HS-27A (cell line): ENCODE measurements at places on chromosomes 6 and 20.
A peak's percentile ranks its signal among the peaks of the same experiment; 100 is the strongest.

GRCh38 chr6:152529369-152529768, 107.8 kb downstream of the SYNE1 start:
- DNase-seq, result no peak

DNA sequence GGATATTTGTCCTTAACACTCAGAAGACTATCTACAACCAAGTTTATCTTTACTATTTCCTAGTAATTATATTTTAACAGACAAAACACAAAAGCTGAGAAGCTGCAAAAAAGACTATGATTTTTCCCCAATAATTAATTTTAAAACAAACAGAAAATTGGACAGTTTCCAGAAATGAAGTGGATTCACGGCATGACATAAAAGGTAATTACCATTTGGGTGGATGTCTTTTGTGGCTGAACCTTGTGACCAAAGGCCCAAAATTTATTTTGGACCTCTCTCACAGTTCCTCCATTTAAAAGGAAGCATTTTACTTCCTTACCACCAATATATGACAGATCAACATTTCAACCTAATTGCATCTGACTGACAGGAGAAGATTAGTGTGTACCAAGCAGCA, 90.2 kb downstream of the GMDS start:
- DNase-seq, result no peak

DNA sequence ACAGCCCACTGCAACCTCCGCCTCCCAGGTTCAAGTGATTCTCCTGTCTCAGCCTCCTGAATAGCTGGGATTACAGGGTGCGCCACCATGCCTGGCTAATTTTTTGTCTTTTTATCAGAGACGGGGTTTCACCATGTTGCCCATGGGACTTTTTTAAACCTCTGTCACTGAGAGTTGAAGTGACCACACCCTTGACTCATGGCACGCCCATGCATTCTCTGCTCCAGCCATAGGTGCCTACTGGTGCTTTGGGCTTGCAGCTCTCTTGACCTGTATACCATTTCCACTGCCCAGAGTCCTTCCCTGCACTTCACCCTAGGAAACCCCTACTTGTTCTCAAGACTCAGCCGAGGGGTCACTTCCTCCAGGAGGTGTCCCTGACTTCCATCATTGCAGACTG, 2.4 kb upstream of the SCRT2 start:
- DNase-seq, result no peak

GRCh38 chr6:7166410-7167293, 58.9 kb downstream of the RREB1 start:
- no peak for DNase-seq

- DNase-seq, result no peak
Measured at GRCh38 chr20:25452333-25452732, 44.9 kb downstream of the GINS1 start.

- DNase-seq, result no peak
Measured at GRCh38 chr6:215335-216034, 76.8 kb upstream of the DUSP22 start.

- no peak for DNase-seq
Measured at GRCh38 chr20:35431621-35432429, 6.2 kb downstream of the GDF5 start.

GRCh38 chr6:14010275-14010674, 85.5 kb downstream of the RNF182 start:
- DNase-seq, result no peak

GRCh38 chr6:134714679-134715078, 235.2 kb downstream of the ALDH8A1 start:
- no peak for DNase-seq

DNA sequence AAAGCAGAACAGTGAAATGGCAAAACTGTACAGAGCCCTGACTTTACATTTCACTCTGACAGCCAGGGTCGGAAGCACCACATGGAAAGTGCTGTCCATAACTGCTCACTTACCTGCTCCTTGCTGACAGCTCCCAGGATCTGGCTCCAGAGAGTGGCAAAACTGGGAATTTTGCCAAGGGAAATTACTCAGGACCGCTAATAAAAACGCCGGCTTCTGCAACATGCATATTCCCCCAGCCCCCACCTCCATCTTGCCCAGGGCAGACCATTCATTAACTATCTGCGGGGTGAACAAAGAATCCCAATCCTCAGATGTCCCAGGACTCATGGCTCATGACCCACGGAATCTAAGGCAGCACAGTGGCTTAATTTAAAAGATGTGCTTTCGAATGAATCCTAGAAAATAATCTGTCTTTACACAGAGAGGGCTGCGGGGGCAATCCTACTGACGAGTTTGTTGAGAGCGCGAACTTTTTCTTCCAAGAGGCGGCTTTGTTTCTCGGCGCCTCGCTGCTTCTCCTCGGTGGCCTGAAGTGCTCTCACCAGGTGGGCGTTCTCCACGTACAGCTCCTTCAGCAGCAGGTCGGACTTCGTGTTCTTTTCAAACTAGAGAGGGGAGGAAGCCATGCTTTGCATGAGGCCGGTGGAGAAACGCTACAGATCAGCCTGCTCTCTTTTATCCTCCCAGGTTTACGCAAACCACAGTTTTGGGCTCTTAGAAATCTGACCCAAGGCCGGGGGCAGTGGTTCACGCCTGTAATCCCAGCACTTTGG, 45.8 kb downstream of the GINS1 start:
- no peak for DNase-seq

DNA sequence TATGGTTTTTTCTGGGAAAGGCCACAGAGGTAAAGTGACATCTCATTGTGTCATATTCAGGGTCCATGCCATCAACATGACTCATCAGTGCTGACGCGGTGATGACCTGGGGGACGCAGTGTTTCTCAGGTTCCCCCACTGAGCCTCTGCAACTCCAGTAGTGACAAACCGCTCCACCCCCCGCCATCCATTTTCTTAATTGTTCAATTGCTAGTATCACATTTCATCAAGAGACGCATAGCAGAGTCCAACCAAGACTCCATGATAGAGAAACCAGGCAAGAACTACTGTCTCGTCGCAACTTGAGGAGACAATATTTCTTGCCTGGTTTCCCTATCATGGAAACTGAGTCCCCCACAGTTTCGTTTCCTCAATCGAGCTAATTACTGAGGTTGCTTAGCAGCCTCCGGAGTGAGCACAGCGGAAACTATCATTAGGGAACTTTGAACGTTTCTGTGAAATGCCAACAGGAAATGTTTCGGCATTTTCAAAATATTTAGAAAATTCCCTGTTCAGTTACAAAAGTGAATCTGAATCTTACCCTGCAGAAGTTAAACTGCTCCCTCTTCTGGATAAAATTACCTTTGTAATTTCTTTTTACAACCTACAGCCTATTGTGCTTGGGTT, 12.2 kb upstream of the SERPINB1 start:
- peak; percentile 41 for DNase-seq

- no peak for DNase-seq
Measured at GRCh38 chr6:127539272-127539671, 20.1 kb upstream of the MTCL3 start.

DNA sequence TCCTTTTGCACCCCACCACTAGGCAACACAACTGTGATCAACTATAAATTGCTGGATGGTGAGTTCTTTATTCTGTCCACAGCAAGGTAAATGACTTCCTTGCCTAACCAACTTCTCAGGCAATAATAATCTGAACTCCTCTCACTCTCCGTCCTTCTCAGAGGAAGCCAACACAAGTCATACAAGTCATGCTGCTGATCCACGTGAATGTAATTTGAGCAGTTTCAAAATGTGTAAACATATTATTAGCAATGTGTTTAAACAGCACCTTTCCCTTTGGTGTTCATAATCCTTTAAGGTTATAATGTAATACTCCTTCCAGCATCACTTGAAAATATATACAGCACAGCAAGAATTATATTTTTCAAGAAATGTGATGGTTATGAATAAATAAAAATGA, 127.9 kb downstream of the QRSL1 start:
- DNase-seq, result no peak

DNA sequence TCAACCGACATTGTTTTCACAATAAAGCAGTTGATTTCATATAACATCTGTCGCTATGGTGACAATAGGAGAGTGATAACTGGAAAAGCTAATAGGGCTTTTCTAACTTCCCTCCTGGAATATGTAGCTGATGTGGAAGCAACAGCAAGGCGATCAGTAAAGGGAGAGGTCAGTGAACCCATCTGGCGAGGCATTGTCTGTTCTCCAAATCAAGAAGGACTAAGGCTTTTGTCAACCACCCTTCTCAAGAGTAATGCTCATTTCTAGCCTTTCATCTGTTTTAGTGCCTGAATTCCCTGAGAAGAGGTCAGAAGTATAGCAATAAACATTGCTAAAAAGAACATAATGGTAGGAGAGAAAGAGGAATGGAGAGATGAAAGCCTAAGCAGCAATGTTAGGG, 201.3 kb downstream of the AKAP7 start:
- no peak for DNase-seq

DNA sequence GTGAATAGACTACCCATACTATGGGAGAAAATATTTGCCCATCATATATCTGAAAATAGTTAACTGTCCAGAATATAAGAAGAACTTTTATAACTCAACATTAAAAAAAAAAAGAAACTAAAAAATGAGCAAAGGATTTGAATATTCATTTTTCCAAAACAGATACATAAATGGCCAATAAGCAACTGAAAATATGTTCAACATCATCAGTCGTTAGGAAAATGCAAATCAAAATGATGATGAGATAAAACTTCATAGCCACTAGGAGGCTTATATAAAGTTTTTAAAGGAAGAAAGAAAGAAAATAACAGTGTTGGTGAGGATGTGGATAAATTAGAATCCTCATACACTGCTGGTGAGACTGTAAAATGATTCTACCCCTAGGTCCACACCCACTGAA, 32.6 kb upstream of the HMGN3 start:
- DNase-seq, result no peak

DNA sequence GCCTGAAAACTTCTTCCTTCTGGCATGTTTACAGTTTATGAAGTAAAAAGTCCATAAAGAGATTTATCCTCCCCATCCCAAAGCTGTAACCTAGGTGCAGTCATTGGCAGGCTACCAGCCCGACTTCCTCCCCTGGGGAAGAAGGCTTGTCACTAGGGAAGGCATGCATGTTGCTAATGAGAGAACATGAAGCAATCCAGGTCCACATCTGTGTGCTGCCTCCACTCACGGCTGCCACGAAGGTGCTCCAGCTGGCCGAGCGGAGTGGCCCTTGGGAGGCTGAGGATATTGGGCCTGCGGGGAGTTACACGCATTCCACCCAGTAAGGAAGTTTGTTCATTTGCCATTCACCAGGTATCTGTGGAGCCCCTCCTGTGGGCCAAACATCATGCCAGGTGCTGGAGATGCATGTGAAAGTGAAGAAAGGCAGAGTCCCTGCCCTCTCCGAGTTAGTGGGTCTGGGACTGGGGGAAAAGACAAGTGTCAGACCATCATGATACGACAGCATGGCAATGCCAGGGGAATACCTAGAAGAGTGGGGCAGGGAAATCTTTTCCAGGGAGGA, 257.0 kb downstream of the NRN1 start:
- no peak for DNase-seq

GRCh38 chr6:12010635-12011275, 1.4 kb upstream of the HIVEP1 start:
- peak; percentile 62 for DNase-seq

DNA sequence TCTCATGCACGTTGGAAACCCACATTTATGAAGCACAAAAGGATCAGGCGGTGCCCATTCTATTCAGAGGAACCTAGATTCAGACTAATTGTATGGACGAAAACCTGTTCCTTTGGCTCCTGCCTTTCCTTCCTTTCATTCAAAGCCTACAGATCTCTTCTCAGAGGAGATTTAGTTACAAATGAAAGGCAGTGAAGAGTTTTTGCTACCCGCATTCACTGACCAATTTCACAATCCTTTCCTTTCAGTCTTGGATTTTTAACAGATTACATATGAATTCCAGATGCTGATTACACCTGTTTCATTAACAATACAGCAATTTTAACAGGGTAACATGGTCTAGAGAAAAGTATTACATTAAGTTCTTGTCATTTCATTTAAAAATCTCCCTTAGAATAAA, 32.0 kb downstream of the TMEM242 start:
- no peak for DNase-seq

DNA sequence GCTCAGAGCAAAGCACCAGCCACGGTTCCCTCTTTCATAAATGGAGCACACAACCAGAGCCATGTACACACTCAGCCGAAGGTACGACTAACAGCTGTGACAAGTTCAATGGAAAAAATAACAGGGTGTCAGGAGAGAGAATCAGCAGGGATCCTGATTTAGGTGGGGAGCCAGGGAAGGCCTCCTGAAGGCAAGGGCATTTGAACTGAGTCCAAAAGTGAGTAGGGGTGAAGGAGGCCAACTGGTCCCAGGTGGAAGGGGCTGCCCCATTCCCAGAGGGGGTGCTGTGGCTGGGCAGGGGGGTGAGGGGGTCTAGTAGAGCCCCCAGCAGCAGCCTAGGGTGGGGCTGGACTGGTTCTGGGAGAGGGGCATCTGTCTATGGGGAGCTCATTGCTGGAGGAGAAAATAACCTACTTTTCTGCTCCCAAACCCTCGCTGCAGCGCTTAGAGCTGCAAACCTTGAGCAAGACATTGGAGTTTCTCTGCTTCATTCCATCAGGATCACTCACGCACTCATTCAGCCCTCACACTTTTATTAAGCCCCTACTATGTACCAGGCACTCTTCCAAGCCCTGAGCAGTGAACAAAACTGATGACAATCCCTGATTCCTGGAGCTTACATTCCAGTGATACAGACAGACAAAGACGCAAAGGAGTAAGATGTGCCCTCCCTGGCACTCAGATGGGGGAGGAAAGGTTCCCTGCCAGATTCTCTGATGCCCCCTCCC, 113.5 kb downstream of the TOX2 start:
- no peak for DNase-seq

GRCh38 chr6:1553562-1554083, 56.1 kb upstream of the FOXC1 start:
- no peak for DNase-seq

GRCh38 chr6:49527320-49527719, 23.1 kb upstream of the C6orf141 start:
- no peak for DNase-seq

GRCh38 chr6:46016063-46016608, 476 bp upstream of the CLIC5 start:
- DNase-seq, result no peak

DNA sequence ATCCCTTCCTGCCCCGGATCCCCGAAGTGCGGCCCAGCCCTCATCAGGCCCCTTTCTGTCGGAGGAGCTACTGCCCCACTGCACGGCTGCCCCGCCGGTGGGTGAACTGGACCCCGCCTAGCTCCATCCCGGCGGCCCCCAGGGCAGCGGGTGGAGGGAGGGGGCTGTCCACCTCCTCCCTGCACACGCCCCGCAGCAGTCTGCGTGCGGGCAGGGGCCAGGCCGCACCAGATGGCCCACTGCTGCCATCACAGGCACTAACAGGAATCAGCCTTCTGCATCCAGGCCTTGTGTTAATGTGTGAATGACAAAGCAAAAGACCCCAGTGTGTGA, 54.9 kb upstream of the UNC93A start:
- DNase-seq, result no peak

- DNase-seq, result no peak
Measured at GRCh38 chr6:11975353-11975977, 36.6 kb upstream of the HIVEP1 start.
